ENCODE measurements at places on chromosomes 3 and 15.

DNA sequence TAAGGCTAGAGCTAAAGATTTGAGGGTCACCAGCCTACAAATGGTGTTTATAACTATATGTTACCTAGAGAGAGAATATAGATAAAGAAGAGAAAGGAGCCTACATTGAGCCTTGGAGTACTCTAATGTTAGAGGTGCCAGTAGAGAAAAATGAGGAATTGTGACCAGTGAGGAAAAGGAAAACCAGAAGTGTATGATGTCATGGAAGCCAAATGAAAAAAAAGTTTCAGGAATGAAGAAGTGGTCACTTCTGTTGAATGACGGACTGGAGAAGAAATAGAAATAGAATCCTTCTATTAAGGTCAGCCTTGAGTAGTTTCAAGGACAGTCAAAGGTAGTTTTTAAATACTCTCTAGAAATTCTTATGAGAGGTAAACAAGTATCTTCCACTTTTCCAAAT is 51.2 kb upstream of the MLF1 start:
- no peak for DNase-seq

GRCh38 chr3:141529256-141529655 is 42.4 kb downstream of the RASA2 start:
- DNase-seq: no peak

- DNase-seq: no peak
Measured at GRCh38 chr15:27272427-27272826, 301.4 kb downstream of the GABRG3 start.

GRCh38 chr15:100901702-100902435 is 17.3 kb upstream of the LRRK1 start:
- DNase-seq: no peak

GRCh38 chr3:79019137-79019923 is 748.5 kb downstream of the ROBO1 start:
- DNase-seq: no peak

DNA sequence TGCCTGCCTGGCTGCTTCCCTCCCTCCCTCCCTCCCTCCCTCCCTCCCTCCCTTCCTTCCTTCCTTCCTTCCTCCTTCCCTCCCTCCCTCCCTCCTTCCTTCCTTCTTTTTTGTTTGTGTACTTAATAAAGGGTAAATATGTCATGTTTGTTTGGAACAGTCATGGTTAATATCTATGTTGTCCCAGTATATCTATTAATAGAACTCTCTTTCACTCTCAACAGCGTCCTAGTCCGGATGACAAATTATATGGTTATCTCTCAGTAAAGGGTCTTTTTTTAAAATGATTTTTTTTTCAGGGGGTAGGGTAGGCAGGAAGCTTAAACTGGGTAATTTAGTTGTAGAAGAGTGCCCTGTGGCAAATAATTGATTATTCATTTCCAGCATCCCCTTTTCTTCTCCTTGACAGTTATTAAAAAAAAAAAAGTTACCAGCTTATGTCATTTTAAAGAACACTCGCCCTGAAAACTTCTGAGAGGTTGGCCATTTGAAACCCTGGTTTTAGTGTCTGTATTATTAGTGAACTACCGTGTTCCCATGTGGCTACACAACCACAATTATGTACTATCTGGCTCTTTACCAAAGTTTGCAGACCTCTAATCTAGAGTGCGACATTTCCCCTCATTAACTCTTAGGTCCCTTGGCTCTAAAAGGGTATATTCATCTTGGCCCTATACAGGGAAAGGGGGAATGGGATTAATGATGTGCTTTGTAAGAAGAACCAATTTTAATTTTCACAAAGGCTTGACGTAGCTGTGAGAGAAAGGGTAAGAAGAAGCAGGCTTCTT is 13.7 kb downstream of the TAGLN3 start:
- no peak for DNase-seq

DNA sequence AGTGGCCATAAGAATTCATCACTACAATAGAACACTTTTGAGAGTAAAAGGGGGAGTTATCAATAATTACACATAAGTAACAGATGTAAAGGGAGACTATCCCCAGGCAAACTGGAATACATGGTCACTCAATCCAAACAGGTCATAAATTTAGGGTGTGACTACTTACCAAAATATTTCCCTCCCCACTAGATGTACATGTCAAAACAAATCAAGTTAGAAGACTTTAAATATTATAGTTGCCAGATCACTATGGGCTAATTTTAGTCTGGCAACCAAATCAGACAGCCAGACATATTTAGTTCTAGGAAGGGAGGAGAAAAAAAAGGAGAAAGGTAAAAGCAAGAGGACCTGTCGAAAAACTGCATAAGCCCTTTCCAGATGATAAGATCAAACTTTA is 23.1 kb downstream of the SLC24A5 start:
- no peak for DNase-seq

- DNase-seq: no peak
Measured at GRCh38 chr15:68821841-68822381, 1.2 kb upstream of the ANP32A start.

GRCh38 chr3:69403454-69403853 is 17.6 kb upstream of the FRMD4B start:
- DNase-seq: no peak

DNA sequence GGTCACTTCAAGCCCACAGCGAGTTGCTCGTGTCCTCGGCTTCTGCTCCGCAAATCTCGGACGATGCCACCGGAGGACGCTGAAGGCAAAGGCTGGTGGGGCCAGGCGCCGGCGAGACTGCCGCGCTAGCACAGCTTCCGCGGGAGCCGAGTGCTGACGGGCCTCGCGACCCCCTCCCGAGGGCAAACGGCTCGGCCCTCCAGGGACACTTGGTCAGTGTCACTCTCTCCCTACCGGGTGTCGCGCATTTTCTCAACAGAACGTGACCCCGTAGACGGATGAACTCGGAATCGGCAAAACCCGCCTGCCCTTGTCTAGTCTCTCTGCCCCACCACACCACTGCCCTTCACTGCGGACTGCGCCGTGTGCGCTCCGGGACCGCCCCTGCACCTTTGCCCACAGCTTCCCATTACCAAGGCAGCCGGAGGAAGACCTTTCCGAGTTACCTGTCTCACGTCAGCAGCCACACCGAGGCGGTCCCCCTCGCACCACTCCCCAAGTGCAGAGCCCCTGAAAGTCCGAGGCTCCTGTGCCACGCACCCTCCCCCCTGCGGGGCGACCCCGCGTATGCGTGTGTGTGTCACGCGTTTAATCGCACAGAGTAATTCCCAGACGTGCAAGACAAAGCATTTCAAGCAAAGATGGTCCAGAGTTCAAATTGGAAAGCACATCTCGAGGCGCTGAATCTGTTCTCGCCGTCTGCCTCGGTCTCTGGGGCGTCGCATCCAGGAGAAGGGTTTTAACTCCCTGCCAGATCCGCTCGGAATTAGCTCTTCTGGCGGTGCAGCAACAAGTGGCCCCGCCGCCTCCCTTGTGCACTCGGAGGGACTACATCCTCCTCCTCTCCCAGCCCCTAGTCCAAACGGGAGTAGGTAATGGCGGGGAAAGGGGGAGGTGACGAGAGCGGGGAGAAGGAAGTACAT is 245.0 kb upstream of the TOPAZ1 start:
- no peak for DNase-seq

GRCh38 chr3:196141052-196141865 is 59.4 kb upstream of the TFRC start:
- no peak for DNase-seq

DNA sequence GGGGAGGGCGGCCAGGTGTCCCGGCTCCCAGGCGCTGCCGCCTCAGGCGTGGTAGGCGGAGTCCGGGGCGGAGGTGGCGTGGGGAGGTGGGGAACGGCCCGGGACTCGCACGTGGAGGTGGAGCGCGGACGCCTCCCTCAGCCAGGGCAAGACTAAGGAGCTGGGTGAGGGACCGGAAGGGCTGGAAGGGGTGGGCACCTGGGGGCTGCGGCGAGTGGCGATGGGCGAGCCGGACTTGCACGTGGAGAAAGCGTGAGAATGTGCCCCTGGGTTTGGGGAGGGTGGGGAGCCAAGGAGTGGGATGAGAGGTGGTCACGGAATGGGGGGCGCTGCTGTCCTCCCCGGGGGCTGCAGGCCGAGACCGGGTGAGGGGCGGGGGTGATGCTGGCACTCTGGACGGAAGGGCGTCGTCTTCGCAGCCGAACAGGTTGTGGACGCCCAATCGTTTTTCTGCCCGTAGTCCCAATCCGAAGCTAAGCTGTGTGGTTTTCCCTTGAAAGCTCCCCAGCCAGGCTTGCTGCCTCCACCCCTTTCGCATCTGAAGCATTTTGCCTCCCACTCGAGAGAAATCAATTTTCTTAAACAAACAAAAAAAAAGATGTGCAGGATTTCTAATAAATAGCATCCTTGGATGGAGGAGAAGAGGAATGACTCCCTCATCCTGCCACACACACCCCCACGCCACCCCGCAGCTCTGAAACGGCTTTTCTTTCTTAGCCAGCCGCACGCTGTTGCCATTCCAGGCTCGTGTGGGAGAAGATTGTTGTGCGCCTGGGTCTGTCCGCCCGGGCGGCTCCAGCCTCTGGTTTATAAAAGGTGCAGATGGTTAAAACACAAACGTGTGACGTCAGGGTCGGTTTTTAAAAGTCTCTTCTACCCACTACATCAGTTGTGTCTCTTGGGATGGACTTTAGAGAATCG is 62.5 kb upstream of the ANKRD28 start:
- DNase-seq: no peak

DNA sequence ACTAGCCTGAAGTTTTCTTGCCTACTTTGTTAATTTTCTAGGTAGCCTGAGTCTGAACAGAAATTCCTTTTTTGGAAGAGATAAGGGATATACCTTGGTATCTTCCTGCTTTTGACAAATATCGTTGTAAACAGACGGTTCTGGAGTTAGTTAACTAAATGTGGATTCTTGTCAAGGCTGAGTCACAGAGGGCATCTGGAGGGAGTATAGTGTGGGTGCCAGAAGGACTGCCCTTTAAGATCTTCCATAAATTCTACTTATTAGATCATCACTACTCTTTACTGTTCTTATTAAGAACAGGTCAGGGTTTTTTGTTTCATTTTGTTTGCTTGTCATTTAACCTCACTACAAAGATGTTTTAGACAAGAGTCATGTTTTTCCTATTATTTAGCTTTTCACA is 125.3 kb upstream of the SKOR1 start:
- DNase-seq: no peak

GRCh38 chr3:5314897-5315296 is 127.4 kb downstream of the EDEM1 start:
- DNase-seq: no peak

DNA sequence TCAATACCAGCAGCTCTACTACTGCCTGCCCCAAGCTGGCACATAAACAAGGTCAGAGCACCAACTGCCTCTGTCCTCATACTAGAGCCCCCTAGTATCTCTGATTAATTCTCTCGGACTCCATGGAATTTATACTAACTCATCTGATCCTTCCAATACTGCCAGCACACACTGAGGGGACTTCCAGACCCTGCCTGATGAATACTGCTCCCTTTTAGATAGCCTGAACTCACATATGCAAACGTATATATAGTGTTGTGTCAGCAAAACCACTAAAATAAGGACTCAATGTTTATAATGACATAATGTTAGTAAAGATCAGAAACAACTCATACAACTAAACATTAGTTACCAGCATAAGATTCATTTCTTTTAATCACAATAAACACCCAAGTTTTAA is 25.0 kb downstream of the CEP70 start:
- no peak for DNase-seq

- no peak for DNase-seq
Measured at GRCh38 chr3:129013491-129013891, 12.4 kb downstream of the EFCC1 start.

DNA sequence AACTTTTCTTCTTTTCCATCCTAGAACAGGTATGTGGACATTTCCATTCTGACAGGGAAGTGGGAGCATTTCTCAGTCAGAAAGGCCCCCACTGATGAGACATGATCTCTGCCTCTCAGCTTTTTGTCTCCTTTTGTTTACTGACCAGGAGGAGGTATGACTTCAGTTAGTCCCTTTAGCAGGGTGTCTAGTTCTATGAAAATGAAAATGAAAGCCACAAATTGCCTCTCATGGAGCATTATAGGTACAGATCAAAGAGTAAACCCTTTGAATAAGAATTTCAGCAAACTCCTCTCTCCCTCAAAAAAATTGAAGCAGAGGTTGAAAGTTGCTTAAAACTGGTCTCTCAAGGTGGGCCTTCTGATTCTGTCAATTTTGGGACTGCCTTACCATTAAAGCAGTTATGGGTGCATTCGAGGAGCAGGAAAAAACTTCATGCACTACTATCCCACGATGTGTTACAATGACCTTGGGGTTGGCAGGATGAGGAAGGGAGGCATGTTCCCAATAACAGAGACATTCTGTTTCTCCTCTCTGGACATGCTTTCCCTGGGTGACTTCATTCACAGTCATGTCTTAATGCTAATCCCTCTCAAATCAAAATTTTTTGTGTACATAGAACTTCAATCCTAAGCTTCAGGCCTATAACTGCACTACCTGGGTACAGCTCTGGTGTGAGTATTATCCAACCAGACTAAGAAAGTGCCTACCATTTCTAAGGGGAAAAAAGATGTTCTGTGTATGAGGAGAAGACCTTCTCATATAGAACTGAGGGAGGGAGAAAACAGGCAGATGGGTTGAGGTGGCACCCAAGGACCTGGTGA is 50.6 kb upstream of the TBC1D23 start:
- DNase-seq: no peak

GRCh38 chr3:10365316-10365715 is 44.4 kb upstream of the SEC13 start:
- no peak for DNase-seq

DNA sequence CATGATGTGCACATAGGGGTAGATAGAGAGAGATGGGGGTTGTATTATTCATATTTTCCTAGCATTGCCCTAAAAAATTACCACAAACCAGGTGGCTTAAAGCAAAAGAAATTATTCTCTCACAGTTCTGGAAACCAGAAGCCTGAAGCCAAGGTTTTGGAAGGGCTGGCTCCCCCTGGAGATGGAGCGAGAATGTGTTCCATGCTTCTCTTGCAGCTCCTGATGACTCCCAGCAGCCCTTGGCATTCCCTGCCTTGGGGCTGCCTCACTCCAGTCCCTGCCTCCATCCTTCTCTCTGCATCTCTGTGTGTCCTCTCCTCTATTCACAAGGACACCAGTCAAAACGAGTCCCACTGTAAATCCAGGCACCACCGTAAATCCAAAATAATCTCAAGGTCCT is 91.5 kb upstream of the FAM174B start:
- no peak for DNase-seq

- no peak for DNase-seq
Measured at GRCh38 chr3:22858486-22858885, 344.6 kb upstream of the UBE2E2 start.

- DNase-seq: no peak
Measured at GRCh38 chr3:159788291-159788690, 200.3 kb upstream of the IL12A start.

- no peak for DNase-seq
Measured at GRCh38 chr15:26477044-26477443, 295.8 kb downstream of the GABRB3 start.

DNA sequence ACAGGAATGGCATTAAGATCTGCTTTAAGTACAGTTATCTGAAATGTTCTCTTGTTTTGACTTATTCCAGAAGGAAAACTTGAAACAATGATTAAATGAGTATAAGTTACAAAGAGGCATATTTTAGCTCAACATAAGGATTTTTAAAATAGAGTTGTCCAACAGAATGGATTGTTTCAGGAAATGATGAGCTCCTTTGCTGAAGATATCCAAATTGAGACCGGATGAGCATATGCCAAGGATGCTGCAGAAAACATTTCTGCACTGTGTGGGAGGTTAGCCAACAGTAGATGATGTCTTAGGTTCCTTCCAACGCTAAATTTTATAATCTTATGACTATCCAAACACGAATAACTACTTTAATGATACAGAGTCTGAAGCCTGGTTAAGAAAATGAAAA is 226.5 kb upstream of the NANOGP8 start:
- DNase-seq: no peak

- DNase-seq: no peak
Measured at GRCh38 chr3:32323604-32324003, 68.0 kb upstream of the CMTM7 start.

All from activated CD4-positive, CD25-positive, alpha-beta regulatory T cell treated with anti-CD3 and anti-CD28 coated beads, Interleukin-2, amount 50 U/mL, for 16 hours (primary cell).